ENCODE measurements at places on chromosomes 12 and 14.

- DNase-seq: no peak
These were observed 817.8 kb downstream of the GALC start for GRCh38 chr14:87175175-87175574.

GRCh38 chr14:80764496-80764895, 177.0 kb downstream of the CEP128 start:
- no peak for DNase-seq

DNA sequence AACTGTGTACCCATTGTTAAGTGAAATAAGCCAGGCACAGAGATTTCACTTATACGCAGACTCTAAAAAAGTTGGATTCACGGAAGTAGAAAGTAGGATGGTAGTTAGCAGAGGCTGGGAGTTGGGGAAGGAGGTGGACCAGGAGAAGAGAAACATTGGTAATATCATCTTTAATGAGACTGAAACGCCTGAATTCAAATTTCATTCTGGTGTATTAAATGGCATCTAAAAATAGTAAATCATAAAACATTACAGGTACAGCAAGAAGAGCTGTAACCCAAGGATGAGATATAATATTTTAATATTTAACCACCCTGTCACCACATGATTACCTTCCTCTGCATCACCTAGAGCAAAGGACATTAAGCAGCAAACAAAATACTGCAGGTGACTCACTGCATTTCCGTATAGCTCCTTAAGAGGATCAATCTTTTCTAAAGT, 99.4 kb downstream of the EPS8 start:
- DNase-seq: no peak

DNA sequence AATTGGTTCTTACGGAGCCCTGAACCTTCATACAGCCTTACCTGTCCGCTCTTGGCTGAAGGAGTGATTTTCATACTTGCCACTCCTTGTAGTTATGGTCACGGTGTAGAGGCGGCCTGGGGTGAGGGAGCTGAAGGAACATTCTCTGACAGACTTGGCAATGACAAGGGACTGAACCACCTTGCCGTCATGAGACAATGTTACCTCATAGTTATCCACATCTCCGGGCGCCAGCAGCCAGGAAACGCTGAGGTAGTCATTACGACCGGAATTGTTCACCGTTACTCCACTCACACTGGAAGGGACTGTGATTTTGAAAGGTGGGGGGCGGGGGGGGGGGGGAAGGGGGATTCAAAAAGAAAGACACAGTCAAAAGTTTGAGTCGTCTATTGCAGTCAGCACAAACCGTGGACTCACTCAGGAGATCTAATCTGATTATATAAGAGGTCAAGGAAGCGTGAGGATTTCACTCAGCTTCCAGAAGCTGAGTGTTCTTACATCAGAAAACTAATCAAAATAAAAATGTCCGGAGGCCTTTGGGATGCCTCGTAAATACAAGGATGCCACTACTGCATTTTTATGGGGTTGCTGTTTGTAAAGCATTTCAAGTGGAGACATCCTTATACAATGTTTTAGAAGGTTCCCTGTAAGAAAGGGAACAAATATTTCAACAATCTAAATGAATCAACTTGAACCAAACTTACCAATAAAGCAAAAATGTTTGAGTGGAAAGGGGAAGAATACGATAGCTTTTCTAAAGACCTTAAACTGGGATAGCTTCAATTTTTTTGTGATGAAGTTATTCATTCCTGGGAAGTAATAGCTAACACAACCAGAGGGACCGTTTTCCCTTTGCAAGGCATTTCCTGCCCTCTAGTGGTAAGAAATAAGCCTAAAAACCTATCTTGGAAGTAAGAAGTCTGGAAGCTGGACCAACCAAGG, 60.6 kb downstream of the PTPRB start:
- no peak for DNase-seq

DNA sequence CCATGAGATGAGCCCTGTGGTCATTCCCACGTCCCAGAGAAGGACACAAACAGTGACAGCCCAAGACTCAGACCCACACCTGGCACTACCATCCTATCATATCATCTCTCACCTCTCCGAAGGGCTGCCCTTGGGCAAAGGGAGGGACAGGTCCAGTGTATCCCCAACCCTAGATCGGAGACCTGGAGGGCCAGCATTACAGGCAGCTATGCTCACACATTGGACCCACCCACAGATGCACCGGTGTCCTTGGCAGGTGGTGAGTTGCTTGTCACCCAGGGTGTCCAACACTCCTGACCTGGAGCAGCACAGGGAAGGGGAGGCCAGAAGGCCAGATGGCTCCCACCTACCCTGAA, 117.4 kb downstream of the DICER1 start:
- no peak for DNase-seq

DNA sequence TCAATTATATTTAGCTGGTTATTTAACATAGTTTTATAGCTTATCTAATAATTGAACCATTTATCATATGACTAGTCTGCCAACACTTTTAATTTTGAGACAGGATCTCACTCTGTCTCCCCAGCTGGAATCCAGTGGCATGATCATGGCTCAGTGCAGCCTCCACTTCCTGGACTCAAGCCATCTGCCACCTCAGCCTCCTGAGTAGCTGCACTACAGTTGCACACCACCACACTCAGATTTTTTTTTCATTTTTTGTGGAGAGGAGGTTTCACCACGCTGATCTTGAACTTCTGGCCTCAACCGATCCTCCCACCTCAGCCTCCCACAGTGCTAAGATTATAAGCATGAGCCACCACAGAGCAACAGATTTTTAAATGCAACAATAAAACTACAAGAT, 151.4 kb upstream of the MDGA2 start:
- no peak for DNase-seq

DNA sequence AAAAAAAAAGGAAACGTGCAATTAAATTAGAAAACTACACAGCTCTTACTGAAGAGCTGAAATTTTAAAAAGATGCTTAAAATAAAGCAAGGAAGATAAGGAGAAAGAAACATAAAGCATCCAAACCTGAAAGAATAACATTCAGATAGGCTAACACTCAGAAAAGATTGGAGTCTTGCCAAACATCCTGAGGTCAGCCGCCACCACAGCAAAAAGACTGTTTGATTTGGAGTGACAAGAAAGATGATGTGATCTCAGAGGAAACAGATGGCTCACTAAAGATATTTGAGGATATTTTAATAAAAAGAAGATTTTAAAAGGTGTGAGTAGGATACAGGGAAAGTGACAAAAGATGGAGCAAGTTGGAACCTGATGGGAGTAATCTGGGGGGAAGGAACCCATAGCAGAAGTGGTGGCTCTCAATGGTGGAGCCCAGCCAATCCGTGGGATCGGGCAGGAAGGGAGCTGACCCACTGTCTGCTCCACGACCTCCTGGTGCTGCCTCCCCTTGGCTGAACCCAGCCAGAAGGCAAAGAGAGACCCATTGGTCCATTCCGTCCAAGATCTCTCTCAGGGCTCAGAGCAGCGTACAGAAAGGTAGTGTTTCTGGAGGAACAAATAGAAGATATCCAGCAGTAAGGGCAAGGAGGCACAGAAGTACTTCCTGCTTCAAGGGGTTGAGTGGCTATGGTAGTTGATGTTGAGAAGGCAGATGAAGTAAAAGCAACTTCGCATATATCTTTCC, 469.6 kb downstream of the RGS6 start:
- no peak for DNase-seq

DNA sequence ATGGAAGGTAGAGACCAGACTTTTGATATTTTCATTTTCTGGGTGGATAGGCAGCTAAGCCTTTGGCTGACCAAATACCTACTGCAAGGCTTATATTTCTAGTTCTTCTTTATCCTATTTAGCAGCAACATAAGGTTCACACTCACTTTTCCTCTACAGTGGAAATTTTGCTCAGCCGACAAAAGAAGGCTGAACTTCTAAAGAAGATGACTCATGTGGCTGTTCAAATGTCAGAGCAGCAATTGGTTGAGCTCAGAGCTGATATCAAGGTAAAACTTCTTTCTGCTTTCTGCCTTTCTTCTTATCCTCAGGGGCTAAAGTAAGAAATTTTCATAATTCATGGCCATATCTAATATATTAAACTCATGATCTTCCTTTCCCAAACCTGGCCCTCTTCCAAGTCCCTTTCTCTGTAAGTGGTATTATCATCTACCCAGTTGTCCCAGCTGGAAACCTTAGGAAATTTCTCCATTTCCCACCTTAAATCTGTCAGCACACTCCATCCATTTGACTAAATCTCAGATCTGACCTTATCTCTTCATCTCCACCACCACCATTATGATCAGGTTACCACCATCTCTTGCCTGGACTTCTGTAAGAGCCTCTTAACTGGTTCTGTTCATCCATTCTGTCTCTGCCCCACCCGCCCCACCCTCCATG, 19.8 kb upstream of the KCNH3 start:
- no peak for DNase-seq

GRCh38 chr14:103326078-103326477, 8.0 kb upstream of the EIF5 start:
- no peak for DNase-seq

GRCh38 chr12:79508622-79509021, 182.1 kb downstream of the PAWR start:
- no peak for DNase-seq

Data from breast epithelium (tissue), 4 donors.